ENCODE measurements at places on chromosomes 1 and 21.

- DNase-seq: no peak
These were observed 136.4 kb upstream of the FAM78B start for GRCh38 chr1:166302989-166303758.

- DNase-seq: no peak
These were observed 363.8 kb downstream of the PTPRC start for GRCh38 chr1:199002661-199003060.

DNA sequence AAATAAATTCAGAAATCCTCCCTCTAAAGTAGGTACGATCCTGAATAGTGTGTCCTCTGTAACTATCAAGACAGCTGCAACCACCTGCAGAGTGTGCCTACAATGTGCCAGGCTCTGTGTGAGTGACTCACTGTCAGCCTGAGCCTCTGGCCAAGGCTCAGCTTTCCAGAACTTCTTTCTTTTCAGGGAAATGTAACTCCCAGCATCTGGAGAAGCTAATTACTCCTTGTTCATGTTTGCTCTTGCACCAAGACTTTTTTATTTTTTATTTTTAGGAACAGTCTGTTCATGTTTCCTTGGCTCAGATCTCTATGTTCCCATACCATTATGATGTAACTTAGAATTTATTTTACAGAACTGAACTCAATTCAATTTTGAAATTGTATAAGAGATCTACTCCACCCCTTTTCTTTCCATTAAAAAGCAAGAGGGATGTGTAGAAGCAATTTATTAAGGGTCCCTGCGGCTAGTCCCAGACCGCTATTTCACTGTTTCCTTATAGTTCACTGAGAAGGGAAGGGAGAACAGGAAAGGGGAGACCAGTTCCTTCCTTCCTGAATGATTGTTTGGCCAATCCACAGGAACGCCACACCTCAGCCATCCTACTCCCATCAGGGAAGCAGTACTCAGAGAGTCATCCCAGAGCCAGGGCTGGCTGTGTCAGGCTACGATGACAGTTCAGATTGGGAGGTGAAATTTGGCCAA lies 112.4 kb upstream of the ZNF648 start:
- no peak for DNase-seq

- DNase-seq: no peak
These were observed 16.1 kb downstream of the SMYD2 start for GRCh38 chr1:214296860-214297745.

DNA sequence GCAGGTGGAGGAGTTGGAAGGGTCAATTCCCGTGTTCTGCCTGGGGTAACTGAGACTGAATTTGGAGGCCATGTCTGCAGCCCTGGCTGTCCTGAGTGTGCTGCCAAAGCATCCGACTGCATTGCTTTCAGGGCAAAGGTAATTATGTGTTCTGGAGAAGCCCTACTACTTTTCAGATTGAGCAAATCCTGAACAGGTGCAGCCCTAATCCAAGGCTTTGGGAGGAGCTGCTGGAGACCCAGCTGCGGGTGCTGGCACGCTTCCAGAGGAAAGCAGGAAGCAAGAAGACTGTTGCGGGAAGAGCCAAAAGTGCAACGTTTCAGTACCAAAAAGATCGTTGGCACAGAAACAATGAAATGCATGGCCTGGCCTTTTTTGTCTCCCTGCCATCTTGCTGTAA lies 73.7 kb upstream of the NRIP1 start:
- no peak for DNase-seq

GRCh38 chr1:40029608-40030007 lies 10.9 kb upstream of the CAP1 start:
- no peak for DNase-seq

GRCh38 chr1:70360321-70360720 lies 5.8 kb upstream of the ANKRD13C start:
- no peak for DNase-seq

DNA sequence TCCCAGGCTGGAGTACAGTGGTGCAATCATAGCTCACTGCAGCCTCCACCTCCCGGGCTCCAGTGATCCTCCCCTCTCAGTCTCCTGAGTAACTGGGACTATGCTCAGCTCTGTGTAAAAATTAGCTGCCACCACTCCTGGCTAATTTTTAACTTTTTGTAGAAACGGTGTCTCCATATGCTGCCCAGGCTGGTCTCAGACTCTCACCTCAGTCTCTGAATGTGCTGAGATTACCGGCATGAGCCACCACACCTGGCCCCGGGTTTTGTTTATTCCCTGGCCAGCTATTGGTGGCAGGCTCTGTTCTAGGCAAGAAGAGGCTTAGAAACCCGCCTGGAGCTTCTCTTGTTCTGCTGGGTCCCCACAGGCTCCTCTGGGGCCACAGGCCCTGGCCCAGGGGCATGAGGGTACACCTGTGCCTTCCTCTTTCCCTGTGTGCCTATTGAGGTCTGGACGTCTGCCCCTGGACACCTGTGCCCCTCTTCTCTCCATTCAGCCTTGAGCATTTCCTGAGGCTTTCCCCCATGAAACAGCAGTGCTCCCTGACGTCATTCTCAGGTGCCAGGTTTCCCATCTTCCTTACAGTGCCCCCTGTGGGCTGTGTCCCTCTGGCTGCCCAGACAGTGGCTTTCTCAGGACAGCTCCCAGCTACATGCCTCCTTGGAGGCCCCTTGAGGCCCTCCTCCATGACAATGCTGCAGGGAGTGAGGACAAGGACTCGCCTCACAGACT lies 57.5 kb downstream of the PCP4 start:
- DNase-seq: no peak

- DNase-seq: no peak
These were observed 50.1 kb downstream of the PIK3CD start for GRCh38 chr1:9701665-9702064.

DNA sequence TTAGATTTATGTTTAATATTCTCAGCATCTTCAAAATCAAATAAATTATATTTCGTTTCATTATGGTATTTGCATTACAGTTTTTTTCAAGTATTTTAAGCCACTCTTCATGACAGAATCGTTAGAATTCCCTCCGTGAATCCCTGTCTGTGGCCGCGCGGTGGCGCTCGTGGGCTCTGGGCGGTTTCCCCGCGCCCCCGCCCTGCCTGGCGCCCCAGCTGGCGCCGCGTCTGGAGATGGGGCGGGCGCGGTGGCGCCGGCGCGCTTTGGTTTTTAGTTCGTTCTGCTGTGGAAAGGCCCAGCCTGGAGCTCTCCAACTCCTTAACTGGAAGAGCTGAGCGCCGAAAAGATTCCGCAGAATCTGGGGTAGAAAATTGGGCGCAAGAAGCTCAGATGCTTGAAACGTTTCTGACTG lies 25.7 kb downstream of the PRMT2 start:
- peak; percentile 49 for DNase-seq

- DNase-seq: no peak
These were observed 38.1 kb downstream of the AZIN2 start for GRCh38 chr1:33119050-33119449.

DNA sequence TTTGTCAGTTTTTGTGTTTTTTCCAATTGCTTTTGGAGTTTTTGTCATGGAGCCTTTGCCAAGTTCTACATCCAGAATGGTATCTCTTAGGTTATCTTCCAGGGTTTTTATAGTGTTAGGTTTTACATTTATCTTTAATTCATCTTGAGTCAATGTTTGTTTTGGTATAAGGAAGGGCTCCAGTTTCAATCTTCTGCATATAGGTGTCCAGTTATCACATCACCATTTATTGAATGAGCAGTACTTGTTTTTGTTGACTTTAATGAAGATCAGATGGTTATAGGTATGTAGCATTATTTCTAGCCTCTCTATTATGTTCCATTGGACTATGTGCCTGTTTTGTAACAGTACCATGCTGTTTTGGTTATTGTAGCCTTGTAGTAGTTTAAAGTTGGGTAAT lies 1233.1 kb downstream of the PLA2G4A start:
- no peak for DNase-seq

DNA sequence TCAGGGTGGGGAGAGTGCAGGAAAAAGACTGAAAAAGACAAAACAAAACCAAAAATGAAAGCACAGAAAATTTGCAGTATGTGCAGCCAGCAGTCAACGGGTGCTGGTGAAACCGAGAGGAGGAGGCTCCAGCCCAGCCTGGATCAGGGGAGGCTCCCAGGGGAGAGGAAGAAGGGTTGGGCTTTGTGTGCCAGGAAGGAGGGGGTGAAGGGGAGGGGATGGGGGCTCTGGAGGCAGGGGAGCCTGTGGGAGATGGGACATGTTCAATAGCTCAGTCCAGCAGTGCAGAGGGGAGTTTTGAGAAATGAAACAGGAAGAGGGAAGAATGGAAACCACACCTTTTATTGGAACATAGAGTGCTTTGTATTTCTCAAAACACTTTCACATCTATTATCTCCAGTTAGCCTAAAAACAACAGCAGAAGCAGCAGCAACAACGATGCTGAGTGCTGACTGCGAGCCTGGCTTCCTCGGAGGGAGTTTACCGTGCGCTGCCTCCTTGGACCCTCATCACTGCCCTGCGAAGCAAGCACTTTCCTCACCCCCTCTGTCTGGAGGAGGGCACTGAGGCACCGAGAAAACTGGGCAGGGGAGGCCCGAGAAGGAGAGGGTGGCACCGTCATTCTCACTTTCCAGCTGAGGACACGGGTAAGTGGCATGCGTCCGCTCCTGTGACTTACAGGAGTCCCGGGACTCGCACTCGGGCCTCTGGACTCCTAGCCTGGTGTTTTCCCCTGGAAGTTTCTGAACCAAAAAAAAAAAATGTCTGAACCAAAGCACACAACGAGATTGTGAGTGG lies 62.9 kb downstream of the MDM4 start:
- peak; percentile 38 for DNase-seq

DNA sequence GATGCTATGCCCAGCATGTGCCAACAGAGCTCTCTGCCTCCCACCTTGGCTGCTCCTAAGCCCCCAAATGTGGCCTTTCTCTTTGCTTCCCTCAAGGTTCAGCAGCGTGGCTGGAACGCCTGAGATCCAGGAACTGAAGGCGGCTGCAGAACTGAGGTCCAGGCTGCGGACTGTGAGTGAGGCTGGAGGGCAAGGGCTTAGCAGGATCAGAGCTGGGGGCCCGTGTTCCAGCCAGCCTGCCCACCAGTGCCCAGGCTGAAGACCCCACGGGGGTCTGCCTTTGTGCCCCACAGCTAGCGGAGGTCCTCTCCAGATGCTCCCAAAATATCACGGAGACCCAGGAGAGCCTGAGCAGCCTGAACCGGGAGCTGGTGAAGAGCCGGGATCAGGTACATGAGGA lies 14.6 kb downstream of the IKBKE start:
- no peak for DNase-seq

- DNase-seq: no peak
These were observed 177.1 kb upstream of the KIAA0040 start for GRCh38 chr1:175369696-175370095.

DNA sequence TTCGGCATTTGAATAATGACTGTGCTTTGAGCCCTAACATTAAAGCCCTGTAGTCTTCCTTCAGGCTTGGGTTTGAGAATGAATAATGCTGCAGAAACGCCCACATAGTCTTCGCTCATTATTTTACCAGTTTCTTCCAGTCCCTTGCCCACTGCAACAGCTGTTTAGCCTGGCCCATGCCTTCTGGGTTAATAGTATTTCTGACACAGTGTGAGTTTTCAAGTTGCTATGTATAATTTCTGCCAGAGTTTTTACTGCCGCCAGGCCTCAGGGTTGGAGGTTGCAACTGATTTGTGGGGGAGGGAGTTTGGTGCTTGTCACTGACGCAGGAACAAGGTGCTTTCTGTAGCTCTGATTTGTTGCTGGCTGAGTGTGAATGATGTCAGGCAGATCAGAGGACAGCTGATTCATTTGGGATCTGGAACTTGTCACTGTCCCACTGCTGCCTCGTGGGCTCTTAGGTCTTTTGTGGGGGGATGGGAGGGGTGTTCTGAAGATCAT lies 109.8 kb downstream of the MAST2 start:
- no peak for DNase-seq

DNA sequence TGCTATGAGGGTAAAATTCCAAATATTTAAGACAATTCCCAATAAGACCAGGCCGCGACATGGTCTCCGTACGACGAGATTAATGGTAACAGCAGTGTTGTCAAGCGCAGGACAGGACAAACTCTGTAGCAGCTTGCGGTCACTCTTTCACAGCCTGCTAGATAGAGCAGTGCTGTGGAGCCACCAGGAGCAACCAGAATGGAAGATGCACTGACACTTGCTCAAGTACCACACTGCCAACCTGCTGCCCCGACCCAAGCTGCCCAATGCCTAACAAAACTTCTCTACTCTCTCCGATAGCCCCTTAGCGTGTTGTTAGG lies 636 bp downstream of the WARS2 start:
- no peak for DNase-seq

- DNase-seq: no peak
These were observed 16.0 kb upstream of the ZSCAN20 start for GRCh38 chr1:33456502-33456886.
